ENCODE measurements at places on chromosomes 1 and 21.

GRCh38 chr1:100213141-100213540 lies 35.1 kb upstream of the LRRC39 start:
- H3K4me3 ChIP-seq = no peak overlapping the region
- no peaks in the 10 kb centered on the region for H3K27me3 ChIP-seq
- DNase-seq = no peak
- H3K36me3 ChIP-seq = peaks cover 31% of the 10 kb centered on the region
- no peaks in the 10 kb centered on the region for H3K4me1 ChIP-seq
- no peak overlapping the region for H3K27ac ChIP-seq

- H3K27me3 ChIP-seq = no peaks in the 10 kb centered on the region
- no peaks in the 10 kb centered on the region for H3K4me1 ChIP-seq
- no peak overlapping the region for H3K27ac ChIP-seq
- H3K36me3 ChIP-seq = no peaks in the 10 kb centered on the region
Measured at GRCh38 chr1:59653968-59654367, 160.8 kb upstream of the HOOK1 start.

- H3K36me3 ChIP-seq = no peaks in the 10 kb centered on the region
- H3K27me3 ChIP-seq = no peaks in the 10 kb centered on the region
- no peak for DNase-seq
- H3K27ac ChIP-seq = no peak overlapping the region
- no peak overlapping the region for H3K4me3 ChIP-seq
Measured at GRCh38 chr1:230857822-230858221, 10.5 kb downstream of the C1orf198 start.

DNA sequence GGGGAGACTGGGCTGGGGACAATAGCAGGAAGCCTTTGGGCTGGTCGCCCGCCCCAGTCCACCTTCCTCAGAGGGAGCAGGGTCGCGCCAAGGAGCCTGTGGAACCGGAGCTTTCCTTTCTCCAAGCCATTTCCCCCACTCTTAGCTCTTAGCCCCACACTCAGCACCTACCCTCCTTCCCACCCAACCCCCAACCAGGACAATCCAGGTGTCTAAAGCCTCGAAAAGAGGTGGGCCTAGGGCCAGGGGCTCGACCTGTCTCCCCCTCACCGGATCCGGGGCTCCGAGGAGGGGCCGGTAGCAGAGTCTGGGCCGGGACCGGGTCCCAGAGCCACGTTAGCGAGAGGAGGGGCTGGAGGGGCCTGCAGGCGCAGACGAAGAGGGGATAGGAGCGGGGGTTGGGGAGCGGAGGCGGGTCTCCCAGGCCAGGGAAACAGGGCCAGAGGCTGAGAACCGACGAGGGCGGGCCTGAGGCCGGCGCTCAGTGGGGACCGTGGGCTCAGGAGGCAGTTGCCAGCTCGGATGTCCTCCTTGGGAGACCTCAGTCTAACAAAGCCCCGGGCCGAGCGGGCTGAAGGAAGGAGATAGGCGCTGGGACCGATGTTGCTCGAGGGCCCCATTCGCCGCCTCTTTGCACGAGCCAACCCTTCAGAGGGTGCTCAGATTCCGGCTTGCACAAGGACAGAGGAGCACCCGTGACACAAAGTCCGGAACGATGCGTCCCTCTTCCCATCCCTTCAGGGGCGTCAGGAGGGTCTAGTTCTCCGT lies 943 bp downstream of the SEMA6C start:
- H3K27me3 ChIP-seq = no peaks in the 10 kb centered on the region
- peak overlapping the region; percentile 56 for H3K27ac ChIP-seq
- peaks cover 24% of the 10 kb centered on the region for H3K4me1 ChIP-seq
- DNase-seq = no peak
- peak overlapping the region; percentile 83 for H3K4me3 ChIP-seq

- no peaks in the 10 kb centered on the region for H3K4me1 ChIP-seq
- H3K4me3 ChIP-seq = no peak overlapping the region
- no peak overlapping the region for H3K27ac ChIP-seq
- no peak for DNase-seq
- no peaks in the 10 kb centered on the region for H3K36me3 ChIP-seq
- H3K27me3 ChIP-seq = no peaks in the 10 kb centered on the region
Measured at GRCh38 chr1:97870589-97870988, 50.2 kb downstream of the DPYD start.

Measured in CD4-positive, alpha-beta memory T cell (primary cell).